ENCODE measurements at places on chromosomes 11 and 22. TPM values are rescaled to one million over a fixed set of nuclear protein-coding genes. Genes with fewer than 3 reads are reported as not detected.

- no peak overlapping the region for H3K27ac ChIP-seq
- peaks cover 32% of the 10 kb centered on the region for H3K27me3 ChIP-seq
- no peak for DNase-seq
- H3K4me3 ChIP-seq, result no peak overlapping the region
- H3K4me1 ChIP-seq, result no peaks in the 10 kb centered on the region
Measured at GRCh38 chr11:32056438-32056837, 34.4 kb upstream of the RCN1 start.

DNA sequence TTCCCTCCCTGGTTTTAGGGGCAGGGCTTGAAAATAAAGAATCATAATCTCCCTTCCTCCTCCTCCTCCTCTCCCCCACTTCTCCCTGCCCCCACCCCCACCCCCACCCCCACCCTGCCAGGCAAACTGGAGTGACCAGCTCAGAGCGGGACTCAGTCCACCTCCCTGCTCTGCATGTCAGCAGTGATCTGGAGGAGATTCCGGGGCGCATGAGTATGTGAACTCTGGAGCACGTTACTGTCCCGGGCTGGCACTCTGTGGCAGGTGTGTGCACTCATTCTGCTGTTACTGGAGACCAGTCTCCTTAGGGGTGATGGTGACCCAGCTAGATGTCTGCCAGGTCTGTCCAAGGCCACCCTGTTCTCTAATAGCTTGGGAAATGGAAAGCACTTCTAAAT is 33.9 kb downstream of the MARK2 start:
- H3K4me3 ChIP-seq, result no peak overlapping the region
- no peak overlapping the region for H3K27ac ChIP-seq
- no peak for DNase-seq
- H3K27me3 ChIP-seq, result no peaks in the 10 kb centered on the region
- peaks cover 11% of the 10 kb centered on the region for H3K36me3 ChIP-seq

GRCh38 chr11:134646561-134646960 is 234.5 kb upstream of the B3GAT1 start:
- DNase-seq, result no peak
- H3K27ac ChIP-seq, result no peak overlapping the region
- no peaks in the 10 kb centered on the region for H3K36me3 ChIP-seq
- no peaks in the 10 kb centered on the region for H3K4me1 ChIP-seq
- no peak overlapping the region for H3K4me3 ChIP-seq

DNA sequence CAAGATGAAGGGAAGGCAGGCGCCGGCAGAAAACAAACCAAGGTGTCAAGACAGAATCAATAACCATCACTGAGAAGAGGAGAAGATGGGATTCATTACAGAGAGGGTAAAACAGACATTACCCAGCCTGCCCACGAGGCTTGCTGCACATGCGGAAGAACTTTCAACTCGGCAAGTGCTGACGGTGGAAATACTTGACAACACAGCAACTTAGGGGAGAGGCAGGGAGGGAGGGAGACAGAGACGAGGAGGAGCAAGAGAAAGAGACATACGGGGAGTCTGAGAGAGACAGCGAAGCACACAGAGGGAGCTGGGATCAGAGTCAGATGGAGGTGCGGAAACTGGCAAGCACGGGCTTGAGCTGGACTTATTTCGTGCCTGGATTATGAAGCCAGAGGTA is 129.3 kb upstream of the NECTIN1 start:
- no peaks in the 10 kb centered on the region for H3K4me1 ChIP-seq
- no peak overlapping the region for H3K4me3 ChIP-seq
- no peak overlapping the region for H3K27ac ChIP-seq
- H3K36me3 ChIP-seq, result no peaks in the 10 kb centered on the region

DNA sequence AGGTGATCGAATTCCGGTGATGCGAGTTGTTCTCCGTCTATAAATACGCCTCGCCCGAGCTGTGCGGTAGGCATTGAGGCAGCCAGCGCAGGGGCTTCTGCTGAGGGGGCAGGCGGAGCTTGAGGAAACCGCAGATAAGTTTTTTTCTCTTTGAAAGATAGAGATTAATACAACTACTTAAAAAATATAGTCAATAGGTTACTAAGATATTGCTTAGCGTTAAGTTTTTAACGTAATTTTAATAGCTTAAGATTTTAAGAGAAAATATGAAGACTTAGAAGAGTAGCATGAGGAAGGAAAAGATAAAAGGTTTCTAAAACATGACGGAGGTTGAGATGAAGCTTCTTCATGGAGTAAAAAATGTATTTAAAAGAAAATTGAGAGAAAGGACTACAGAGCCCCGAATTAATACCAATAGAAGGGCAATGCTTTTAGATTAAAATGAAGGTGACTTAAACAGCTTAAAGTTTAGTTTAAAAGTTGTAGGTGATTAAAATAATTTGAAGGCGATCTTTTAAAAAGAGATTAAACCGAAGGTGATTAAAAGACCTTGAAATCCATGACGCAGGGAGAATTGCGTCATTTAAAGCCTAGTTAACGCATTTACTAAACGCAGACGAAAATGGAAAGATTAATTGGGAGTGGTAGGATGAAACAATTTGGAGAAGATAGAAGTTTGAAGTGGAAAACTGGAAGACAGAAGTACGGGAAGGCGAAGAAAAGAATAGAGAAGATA is at the start of gene MALAT1:
TSS of gene MALAT1 (plus strand) at position 69 of the 736 bp plus-strand sequence.
- H3K27ac ChIP-seq, result no peak within 1 kb of the TSS
- peaks cover 24% of the 10 kb centered on the region for H3K4me1 ChIP-seq
- DNase-seq, result peak; percentile 96
- peaks cover 14% of the 10 kb centered on the region for H3K27me3 ChIP-seq

- H3K27me3 ChIP-seq, result no peaks in the 10 kb centered on the region
- H3K4me1 ChIP-seq, result peaks cover 8% of the 10 kb centered on the region
- DNase-seq, result no peak
- peaks cover 8% of the 10 kb centered on the region for H3K36me3 ChIP-seq
- H3K4me3 ChIP-seq, result no peak overlapping the region
Measured at GRCh38 chr11:2697866-2698265, 1.9 kb downstream of the KCNQ1OT1 start.

DNA sequence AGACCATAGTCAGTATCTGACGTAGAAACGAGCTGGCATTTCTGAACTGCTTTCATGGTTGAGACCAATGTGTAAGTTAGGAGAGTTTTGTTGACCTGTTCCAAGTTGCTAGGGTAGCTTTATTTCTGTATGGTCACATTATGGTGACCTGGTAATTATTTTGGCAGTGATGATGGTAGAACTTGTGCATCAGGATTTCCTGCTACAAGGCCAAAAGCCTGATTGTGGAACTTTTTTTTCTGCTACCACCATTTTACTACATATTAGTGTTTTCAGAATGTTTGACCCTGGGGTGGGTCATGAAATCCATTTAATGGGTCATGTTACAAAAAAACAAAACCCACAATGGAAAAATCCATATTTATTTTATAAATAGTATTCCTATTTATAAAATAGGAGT is 18.9 kb downstream of the FBXO7 start:
- peaks cover 65% of the 10 kb centered on the region for H3K36me3 ChIP-seq
- H3K27me3 ChIP-seq, result no peaks in the 10 kb centered on the region
- H3K4me1 ChIP-seq, result peaks cover 6% of the 10 kb centered on the region
- H3K27ac ChIP-seq, result no peak overlapping the region
- no peak overlapping the region for H3K4me3 ChIP-seq

DNA sequence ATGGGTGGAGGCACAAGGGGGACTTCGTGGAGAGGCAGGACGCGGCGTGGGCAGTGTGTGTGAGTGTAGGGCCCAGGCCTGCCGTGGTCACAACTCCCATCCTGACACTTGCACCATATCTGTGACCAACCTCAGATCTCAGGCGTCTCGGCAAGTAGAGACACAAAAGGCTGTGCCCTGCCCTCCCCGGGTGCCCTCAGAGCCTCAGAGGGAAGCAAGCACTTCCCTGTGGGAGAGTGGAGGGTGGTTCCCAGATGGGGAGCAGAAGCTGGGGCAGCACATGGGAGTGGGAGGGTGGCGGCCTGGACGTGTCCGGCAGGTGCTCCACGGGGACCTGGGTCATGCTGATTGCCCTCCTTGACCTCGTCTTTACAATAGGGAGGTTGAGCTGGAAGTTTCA is 20.4 kb downstream of the B3GAT1 start:
- no peak overlapping the region for H3K4me3 ChIP-seq
- H3K4me1 ChIP-seq, result peaks cover 7% of the 10 kb centered on the region
- H3K27me3 ChIP-seq, result peaks cover 11% of the 10 kb centered on the region
- no peak overlapping the region for H3K27ac ChIP-seq

- no peaks in the 10 kb centered on the region for H3K36me3 ChIP-seq
- no peak overlapping the region for H3K4me3 ChIP-seq
- DNase-seq, result no peak
- H3K4me1 ChIP-seq, result no peaks in the 10 kb centered on the region
- peaks cover 10% of the 10 kb centered on the region for H3K27me3 ChIP-seq
- H3K27ac ChIP-seq, result no peak overlapping the region
Measured at GRCh38 chr22:35043252-35043933, 22.6 kb upstream of the ISX start.

GRCh38 chr11:66467756-66468155 is 1.1 kb downstream of the PELI3 start:
- DNase-seq, result peak; percentile 42
- H3K4me3 ChIP-seq, result peak overlapping the region; percentile 79
- H3K27me3 ChIP-seq, result no peaks in the 10 kb centered on the region
- peaks cover 27% of the 10 kb centered on the region for H3K4me1 ChIP-seq
- no peaks in the 10 kb centered on the region for H3K36me3 ChIP-seq
- no peak overlapping the region for H3K27ac ChIP-seq

GRCh38 chr22:39208013-39208680 is 36.6 kb downstream of the PDGFB start:
- no peak overlapping the region for H3K4me3 ChIP-seq
- peaks cover 8% of the 10 kb centered on the region for H3K27me3 ChIP-seq
- H3K4me1 ChIP-seq, result peaks cover 24% of the 10 kb centered on the region
- H3K36me3 ChIP-seq, result no peaks in the 10 kb centered on the region
- H3K27ac ChIP-seq, result no peak overlapping the region

DNA sequence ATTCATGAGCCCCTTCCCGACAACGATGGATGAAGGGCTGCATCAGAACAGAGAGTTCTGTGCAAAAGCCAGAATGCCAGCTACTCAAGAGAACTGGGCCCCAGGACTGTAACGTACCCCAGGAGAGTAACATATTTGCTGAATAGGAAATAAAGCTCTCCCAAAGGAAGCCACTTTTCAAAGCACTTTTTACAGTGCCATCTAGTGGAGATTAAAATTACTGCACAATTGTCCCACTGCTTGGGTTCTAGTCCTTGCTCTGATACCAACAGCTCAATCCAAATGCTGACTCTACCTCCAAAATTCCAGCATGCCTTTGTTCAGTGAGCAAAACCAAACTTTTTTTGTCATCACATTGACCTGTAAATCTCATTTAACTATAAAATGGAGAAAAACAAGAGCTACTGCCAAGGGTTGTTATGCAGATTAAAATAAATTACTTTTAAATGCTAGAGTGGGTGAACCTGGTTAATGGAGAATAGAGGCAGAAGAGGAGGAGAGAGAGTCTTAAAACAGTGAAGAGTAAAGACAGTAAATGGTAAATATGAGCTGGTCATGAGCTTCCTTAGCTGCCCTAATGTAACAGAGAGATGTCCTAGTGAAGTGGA is 87.6 kb upstream of the FSHB start:
- DNase-seq, result no peak
- no peaks in the 10 kb centered on the region for H3K36me3 ChIP-seq
- no peak overlapping the region for H3K27ac ChIP-seq

GRCh38 chr22:35547987-35548721 is 7.5 kb downstream of the RASD2 start:
- DNase-seq, result no peak
- no peaks in the 10 kb centered on the region for H3K36me3 ChIP-seq
- no peak overlapping the region for H3K27ac ChIP-seq

DNA sequence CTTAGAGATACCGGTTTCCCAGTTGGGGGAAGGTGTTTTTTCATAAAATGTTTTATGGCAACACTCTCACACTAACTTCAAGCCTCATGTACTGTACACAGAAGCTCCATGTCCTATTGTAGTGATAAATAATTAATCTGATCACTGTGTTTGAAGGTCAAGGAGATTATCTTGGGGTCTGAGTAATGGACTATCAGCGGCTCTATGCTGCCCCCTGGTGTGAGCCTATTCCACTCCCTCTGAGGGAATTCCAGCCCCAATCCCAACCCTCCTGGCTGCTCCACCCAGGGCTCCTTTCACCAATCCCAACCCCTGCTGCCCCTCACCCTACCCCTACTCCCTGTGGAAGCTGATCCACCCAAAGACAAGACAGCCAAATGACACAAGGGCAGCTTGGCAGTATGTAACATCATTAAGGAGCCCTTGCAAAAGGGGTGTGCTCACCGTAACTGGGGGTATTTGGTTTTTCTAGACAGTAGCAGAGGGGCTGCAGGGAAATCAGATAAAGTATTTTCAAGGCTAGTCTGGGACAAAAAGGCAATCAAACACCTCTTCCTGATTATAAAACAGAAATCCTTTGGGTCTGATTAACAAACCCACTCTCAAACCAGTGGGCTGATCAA is 22.3 kb downstream of the HPS4 start:
- H3K27ac ChIP-seq, result no peak overlapping the region
- H3K27me3 ChIP-seq, result no peaks in the 10 kb centered on the region
- H3K4me1 ChIP-seq, result no peaks in the 10 kb centered on the region
- peak; percentile 42 for DNase-seq
- H3K36me3 ChIP-seq, result peaks cover 23% of the 10 kb centered on the region

DNA sequence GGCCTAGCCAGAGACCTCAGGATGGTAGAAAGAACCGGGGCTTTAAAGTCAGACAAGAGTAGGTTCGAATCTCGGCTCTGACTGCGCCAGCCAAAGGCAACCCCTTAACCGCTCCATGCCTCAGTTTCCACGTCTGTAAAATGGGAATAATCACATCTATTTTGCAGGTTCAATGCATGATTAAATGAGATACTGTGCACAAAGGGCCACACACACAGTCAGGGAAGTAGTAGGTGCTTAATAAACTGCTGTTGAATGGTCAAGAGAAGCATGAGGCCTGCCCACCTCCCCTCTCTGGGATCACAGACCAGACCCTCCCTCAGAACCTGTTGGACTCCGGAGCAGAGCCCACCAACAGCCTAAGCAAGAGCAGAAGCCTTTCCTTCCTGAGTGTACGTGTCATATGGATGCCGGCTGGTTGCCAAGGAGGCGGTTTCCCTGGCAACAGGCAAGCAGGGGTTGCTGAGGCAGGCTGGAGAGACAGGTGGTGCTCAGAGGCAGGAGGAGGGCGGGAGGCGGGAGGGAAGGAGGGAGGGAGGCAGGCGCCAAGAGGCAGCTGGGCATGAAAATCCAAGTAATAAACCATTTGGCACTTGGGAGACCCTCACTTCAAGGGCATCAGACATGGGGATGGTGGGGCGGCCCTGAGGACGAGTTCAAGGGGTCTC is 43.9 kb downstream of the NFAM1 start:
- H3K27me3 ChIP-seq, result no peaks in the 10 kb centered on the region
- no peaks in the 10 kb centered on the region for H3K4me1 ChIP-seq
- H3K36me3 ChIP-seq, result no peaks in the 10 kb centered on the region
- H3K4me3 ChIP-seq, result no peak overlapping the region
- no peak for DNase-seq

- DNase-seq, result no peak
- H3K36me3 ChIP-seq, result peaks cover 3% of the 10 kb centered on the region
- H3K27ac ChIP-seq, result no peak overlapping the region
- no peaks in the 10 kb centered on the region for H3K4me1 ChIP-seq
- H3K27me3 ChIP-seq, result no peaks in the 10 kb centered on the region
Measured at GRCh38 chr11:123525097-123525496, 95.0 kb downstream of the GRAMD1B start.

GRCh38 chr11:72840780-72841179 is 26.6 kb downstream of the ATG16L2 start:
- H3K4me1 ChIP-seq, result peaks cover 14% of the 10 kb centered on the region
- DNase-seq, result no peak
- H3K4me3 ChIP-seq, result no peak overlapping the region
- no peak overlapping the region for H3K27ac ChIP-seq
- H3K27me3 ChIP-seq, result no peaks in the 10 kb centered on the region

DBX1 gene
- total RNA-seq, result not detected

PPFIBP2 gene
- total RNA-seq, result 9.2 TPM

SMARCB1 gene
- total RNA-seq, result 71.3 TPM

C22orf31 gene
- not detected for total RNA-seq

FGF3 gene
- not detected for total RNA-seq

SPI1 gene
- not detected for total RNA-seq

MS4A15 gene
- total RNA-seq, result not detected

All from activated CD4-positive, alpha-beta memory T cell treated with anti-CD3 and anti-CD28 coated beads for 36 hours (primary cell).